WERI-Rb-1 (cell line): ENCODE measurements at places on chromosomes 7 and 10.

- DNase-seq, result peak; percentile 82
These were observed 101.6 kb downstream of the CCSER2 start for GRCh38 chr10:84429926-84430520.

GRCh38 chr10:102133373-102134195 is 744 bp downstream of the PPRC1 start:
- DNase-seq, result peak; percentile 80

GRCh38 chr10:77068272-77068671 is 569.3 kb downstream of the KCNMA1 start:
- DNase-seq, result no peak

- DNase-seq, result no peak
These were observed 117.6 kb downstream of the SEM1 start for GRCh38 chr7:96591900-96592676.

DNA sequence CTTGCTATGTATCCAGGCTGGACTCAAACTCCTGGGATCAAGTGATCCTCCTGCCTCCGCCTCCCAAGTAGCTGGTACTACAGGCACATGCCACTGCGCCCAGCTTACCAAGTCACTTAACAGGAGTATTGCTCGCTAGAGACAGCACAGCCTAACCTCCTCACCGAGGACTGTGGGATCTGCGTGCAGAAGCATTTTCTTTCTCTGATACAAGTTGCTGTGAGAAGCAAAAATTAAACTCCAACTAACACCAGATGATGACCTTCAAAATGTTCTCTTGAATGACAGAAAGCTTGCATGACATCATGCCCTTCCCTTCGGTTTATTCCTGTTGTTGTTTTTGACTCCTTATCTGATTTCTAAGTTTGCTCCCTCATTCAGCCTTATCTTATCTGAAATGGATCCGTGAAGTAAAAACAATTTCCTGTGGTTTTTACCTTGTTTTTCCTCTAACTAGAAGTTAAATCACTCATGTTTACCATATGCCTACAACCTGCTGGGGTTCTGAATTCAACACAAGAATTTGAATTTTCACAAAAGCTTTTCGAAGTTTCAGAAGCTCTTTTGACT is 94.4 kb upstream of the KIF5B start:
- no peak for DNase-seq

- no peak for DNase-seq
These were observed 23.0 kb downstream of the DENND11 start for GRCh38 chr7:141679014-141679413.

DNA sequence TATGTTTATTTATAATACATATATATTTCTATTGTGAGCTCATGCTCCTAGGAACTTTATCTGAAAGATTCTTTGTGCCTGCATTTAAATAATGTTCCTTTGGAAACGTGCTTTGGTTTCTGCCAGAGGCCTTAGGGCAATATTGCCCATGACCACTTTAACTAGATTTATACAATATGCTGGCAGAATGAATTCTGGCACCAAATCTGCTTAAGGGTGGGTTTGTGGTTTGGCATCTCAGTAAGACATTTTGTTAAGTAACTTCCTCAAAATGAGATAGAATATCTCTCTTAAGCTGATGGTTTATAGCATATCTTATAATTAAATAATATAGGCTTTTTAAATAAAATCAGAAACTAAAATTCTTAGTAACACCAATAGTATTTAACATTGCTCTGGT is 252.9 kb downstream of the RNLS start:
- DNase-seq, result no peak

DNA sequence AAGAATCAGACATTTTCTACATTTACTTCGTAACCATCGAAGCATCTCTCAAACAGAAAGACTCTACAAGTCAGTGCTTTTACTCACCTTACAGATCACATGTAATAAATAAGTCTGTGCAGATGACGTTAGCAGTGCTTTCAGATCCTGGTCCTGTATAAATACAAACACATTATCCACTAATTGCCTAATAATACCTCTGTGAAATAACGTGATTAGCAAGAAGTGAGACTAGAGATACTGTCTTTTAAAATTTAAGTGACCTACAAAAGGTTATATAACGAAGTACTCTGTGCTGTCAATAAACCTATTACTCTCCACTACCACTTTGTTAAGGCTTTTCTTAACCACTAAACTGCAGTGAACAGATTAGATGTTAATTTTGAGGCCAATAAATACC is 246.9 kb downstream of the NSUN6 start:
- DNase-seq, result no peak

DNA sequence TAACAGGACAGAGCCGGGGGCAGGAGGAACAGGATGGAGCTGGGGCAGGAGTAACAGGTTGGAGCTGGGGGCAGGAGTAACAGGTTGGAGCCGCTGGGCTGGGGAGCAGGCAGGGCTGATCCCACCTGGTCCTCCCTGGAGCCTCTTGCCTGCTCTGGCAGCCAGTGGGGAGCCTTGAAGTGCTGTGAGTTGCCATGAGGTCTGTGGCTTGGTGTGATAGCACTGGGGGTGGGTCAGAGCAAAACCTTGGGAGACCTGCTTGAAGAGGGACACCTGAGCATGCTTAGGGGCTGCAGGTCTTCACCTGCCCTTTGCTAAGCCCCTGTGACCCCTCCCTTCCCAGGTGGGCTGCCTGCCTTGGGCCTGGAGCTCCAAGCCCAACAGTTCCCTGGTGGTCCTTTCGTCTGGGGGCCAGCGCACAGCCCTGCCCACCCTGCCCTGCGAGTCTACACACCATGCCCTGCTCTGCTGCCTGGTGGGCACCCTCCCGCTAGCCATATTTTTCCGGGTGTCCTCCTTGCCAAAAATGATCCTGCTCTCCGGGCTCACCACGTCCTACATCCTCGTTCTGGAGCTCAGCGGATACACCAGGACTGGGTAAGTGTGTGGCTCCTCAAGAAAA is 111.6 kb downstream of the ADCY1 start:
- no peak for DNase-seq

DNA sequence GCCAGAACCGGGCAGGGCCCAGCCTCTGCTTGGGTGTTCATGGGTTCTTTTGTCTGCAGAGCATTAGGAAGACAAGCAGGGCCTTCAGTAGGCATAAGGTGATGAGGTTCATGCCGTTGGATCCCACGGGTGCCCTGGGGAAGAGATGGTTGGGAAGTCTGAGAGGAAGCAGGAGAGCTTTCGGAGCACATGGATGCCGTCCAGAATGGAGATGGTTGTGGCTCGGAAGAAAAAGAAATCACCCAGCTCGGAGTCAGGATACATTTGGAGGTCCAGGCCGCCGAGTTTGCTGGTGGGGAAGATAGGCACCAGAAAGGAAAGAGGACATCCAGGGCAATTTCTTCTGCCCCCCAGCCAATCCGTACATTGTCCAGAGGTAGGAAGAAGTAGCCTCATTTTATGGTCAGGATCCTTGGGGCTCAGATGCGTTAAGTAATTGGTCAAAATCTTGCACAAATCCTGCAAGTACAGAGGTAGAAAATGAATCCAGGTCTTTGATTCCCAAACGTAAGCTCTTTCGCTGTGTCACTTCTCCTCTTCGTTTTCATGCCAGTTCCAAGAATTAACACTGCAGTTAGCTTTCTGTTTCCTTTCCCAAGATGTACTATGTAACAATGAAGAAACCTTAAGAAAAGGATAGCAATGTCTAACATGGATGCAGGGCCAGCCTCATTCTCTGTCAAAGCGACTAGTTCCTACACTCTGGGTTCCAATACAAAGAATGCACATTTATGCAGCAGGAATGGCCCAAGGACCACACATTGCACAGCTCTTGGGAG is 147.8 kb upstream of the KLF6 start:
- no peak for DNase-seq

DNA sequence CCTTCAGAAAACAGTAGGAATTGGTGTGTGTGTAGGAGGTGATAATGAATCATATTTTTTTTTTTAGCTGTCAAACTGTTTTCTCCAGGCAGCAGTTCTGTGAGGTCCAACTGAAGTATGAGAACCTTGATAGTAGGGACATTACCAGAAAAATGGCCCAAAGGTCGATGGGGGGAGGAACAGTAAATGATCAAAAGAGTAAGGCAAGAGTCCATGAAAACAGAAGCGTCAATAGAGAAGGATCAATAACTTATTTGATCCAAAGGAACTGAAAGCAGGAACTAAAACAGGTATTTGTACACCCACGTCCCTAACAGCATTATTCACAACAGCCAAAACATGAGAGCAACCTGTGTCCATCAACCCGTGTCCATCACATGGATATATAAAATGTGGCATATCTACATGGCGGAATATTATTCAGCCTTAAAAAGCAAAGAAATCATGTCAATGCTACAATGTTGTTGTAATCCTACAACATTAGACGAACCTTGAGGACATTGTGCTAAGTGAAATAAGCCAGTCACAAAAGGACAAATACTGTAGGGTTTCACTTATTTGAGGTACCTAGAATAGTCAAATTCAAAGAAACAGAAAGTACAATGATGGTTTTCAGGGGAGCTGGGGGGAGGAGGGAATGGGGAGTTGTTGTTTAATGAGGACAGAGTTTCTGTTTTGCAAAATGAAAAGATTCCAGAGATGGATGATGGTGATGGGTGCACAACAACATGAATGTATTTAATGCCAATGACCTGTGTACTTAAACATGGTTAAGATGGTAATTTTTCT is 214.0 kb upstream of the KLF14 start:
- no peak for DNase-seq

DNA sequence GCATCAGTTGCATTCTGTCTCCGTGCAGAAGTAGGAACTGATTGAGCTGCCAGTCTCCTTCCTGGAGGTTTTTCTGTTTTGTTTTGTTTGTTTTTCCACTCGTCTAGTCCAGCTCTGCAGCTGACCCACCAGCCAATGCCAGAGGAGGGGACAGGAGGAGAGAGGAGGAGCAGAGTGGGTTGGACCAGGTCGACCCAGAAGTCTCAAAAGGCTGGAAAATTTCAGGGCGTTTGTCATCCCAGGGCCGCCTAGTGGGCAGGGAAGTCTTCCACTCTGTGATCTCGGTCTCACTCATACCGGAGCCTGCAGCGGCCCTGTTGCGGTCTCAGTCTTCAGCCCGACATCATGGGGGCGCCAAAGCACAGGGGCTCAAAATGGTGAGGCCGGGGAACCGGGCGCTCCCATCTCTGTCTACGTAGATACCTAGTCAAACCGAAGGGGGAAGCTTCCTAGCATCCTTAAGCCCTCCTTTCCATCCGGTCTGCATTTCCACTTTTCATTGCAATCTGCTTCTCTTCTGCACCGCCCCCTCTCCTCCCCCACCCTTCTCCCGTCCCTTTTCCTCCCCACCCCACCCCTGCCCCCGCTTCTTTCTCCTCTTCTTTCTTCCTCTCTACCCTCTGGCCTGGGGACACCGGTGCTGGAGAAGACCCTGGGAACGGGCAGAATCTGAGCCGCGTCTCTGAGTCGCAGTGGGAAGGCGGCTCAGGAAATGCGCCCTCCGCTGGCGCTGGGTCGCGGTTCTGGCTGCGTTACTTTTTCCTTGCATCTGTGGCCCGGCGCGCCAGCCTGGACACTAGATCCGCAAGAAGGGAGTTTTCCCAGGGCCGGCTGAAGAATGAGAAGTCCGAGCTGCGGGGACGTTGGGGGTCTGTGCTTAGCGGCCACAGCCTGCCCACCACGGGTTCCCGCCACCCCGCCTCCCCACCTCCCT is 16.2 kb upstream of the PAX2 start:
- peak; percentile 57 for DNase-seq

GRCh38 chr10:114623661-114624294 is 34.3 kb downstream of the ABLIM1 start:
- DNase-seq, result no peak

- DNase-seq, result no peak
These were observed 19.5 kb upstream of the FOXL3 start for GRCh38 chr7:270351-270983.

- DNase-seq, result no peak
These were observed 32.5 kb downstream of the ZNF775 start for GRCh38 chr7:150411606-150412005.

DNA sequence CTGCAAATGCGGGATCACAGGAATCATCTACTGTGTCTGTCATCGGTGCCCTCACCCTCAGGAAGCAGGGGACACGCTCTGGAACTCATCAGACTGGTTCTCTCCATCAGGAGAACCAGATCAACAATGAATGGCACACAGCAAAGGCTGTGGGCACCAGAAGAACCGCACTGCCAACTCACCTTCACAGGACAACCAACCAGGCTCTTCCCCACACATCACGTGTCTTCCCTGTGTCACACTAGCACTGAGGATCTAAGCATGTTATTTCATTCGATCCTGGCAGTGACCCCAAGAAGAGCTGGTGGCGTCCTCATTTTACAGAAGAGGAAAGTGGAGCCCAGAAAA is 106.1 kb downstream of the TNS3 start:
- DNase-seq, result no peak

- no peak for DNase-seq
These were observed 199.2 kb downstream of the IMMP2L start for GRCh38 chr7:111363099-111363498.

- no peak for DNase-seq
These were observed 293.9 kb downstream of the SNX13 start for GRCh38 chr7:17646253-17646956.

- DNase-seq, result no peak
These were observed 71.2 kb downstream of the GRID1 start for GRCh38 chr10:86295351-86295750.

GRCh38 chr7:2131341-2131740 is 101.4 kb downstream of the MAD1L1 start:
- no peak for DNase-seq

GRCh38 chr7:137167609-137168008 is 175.9 kb downstream of the PTN start:
- DNase-seq, result no peak

DNA sequence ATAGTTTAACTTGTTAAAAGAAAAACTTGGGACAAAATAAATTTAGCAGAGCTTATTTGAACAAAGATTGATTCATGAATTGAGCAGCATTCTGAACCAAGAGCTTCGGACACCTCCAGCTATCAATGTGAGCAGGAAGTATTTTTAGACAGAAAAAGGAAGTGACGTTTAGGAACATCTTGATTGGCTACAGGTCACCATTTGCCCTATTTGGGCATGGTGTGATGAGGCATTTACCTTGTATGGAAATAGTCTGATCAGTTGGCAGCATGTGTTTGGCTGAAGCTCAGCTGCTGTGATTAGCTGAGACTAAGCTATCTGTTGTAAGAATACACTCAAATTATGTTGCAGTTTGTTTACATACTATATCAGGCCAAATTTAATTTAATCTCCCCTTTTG is 185.1 kb downstream of the ATRNL1 start:
- DNase-seq, result no peak

DNA sequence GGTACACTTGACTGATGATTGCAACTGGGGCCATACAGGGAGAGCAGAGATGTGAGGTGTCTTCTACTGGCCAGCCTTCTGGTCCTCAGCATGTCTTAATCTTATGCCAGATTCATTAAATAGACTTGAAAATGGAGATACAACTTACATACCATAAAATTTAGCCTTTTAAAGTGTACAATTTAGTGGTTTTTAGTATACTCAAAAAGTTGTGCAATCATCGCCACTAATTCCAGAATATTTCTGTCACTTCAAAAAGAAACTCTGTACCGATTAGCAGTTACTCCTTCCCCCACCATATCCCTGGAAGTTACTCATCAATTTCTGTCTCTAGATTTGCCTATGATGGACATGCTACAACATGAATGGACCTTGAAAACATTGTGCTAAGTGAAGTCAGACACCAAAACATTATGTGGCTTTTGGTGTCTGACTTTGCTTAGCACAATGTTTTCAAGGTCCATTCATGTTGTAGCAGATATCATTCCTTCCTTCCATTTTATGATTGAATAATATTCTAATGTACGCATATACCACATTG is 53.0 kb downstream of the SH2D4B start:
- no peak for DNase-seq
